ENCODE measurements at places on chromosomes 3 and 15.

- DNase-seq, result no peak
Observed at GRCh38 chr3:46090161-46090591, 62.9 kb upstream of the XCR1 start.

GRCh38 chr3:51955893-51956770, 951 bp downstream of the GPR62 start:
- no peak for DNase-seq

DNA sequence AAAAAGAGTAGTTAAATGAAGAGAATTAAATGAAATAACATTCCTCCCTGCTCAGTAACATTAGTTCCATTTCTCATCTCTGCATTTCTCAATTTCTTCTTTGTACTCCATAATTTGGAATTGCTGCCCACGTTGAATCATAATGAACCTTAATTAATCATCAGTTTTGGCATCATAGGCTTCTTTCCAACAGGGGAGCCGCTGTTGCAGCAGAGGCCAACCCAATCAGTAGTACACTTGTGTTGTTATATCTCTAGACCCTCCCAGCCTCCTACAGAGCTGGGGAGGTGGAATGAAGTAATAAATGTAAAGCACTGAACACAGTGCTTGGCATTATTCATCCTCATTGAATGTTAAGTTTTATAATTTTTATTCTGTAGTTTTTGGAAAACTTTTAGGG, 240.7 kb downstream of the CHST2 start:
- no peak for DNase-seq

DNA sequence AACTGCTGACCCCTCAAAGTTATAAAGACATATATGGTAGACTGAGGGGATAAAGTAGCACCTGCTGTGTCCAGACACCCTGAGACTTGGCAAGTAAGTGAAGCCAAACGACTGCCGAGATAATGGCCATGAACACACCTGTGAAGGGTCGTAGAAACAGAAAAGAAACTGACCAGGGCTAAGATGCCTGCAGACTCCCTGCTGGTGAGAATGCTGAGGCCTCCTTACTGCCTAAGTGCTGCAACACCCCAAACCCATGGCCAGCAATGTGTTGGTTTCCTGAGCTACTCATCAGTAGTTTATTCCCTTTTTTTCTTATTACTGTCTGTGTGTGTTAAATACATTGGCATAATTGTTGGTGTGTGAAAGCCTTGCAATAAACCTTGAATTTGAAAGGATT, 233.8 kb downstream of the ZNF385D start:
- DNase-seq, result no peak

- no peak for DNase-seq
Observed at GRCh38 chr3:185977679-185978040, 39.8 kb upstream of the TRA2B start.

DNA sequence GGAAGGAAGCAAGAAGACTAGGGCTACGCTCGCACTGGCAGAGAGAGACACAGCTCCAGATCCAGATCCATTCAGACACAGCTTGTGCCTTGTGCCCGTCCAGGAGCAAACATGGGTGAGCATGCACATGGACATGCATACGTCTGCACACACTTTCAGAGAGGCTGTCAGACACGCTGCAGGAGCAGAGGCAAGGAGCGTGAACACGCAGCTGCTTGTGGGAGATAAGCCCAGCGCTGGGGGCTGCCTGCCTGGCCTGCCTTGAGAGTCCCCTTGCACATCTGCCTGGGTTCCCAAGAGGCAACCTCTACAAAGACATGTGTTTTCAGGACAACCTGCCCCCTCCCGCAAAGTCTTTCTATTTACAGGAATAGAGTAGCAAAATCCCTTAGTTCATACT, 13.6 kb upstream of the BAHD1 start:
- no peak for DNase-seq

DNA sequence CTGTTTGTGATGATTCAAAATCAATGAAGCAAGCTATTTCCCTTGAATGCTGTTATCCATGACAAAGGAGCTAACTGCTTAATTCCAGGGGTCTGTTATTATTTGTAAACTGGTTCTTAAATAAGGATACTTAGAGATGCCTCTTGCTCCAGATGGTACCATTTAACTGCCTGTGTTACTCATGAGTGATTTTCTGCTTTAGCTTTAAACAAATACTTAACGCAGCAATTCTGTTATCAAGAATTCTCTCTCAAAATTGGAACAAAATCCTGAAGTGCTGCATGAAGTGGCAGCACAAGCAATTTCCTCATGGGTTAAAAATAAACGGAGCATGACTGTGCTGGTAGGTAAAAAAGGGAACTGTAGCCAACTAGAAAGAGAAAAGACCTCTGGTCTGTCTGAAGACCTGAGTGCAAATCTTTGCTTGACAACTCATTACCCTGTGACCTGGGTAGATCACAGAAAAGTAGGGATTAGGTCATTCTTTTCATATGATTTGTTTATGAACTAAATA, 62.5 kb upstream of the GBE1 start:
- DNase-seq, result no peak

GRCh38 chr3:180789774-180790173, 110.5 kb upstream of the CCDC39 start:
- no peak for DNase-seq

DNA sequence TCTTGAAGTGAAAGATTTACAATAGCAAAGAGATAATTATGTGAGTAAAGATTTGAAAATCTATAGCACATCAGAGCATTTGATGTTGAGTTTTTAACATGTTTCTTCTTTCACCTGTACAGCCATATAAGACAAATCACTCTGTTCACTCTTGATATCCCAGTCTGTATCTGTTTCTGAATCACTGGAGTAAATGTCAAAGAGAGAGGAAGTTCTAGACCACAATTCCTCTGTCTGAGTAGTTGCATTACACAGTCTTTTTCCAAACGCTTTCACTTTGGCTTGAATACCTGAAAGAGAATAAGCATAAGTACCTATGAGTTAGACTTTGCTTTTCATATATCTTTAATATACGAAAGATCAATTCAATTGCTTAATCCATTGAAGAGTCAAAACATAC, 9.9 kb downstream of the THAP10 start:
- no peak for DNase-seq

DNA sequence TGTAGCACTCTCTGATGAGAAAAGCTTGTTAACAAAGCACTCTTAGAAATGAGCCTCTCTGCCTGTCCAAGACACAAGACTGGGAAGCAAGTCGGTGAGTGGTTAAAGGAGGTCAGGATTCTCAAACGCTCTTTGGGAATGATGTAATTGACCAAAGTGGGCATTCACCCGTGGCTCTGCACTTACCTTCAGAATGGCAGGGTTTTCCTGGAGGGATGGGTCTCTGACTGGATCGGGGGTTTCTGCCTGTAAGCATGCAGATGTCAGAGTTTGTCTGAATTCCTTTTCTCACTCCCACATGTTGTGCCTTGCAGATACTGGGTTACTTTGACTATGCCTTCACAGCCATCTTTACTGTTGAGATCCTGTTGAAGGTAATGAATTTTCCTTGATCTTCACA, 106.3 kb downstream of the CHDH start:
- no peak for DNase-seq

- DNase-seq, result no peak
Observed at GRCh38 chr3:16478516-16478915, 35.0 kb downstream of the RFTN1 start.

GRCh38 chr15:69320977-69321554, 22.4 kb downstream of the PAQR5 start:
- no peak for DNase-seq

DNA sequence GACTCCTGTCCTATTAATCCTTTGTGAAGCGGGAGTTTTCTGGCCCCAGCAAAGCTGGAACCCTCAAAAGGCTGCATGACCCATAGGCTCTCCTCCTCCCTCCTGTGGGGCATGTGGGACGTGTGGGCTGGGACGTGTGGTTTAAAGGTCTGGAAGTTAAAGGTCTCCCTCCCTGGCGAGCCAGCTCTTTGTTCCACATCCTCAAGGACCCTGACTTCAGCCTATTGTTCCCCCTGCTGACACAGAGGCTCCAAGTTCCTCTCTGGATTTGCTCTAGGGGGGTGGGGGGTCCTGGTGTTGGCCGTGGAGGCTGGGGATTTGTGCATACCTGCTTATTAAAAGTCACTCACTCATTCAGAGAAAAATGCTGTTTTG, 44.2 kb downstream of the SMAD6 start:
- DNase-seq, result no peak

- no peak for DNase-seq
Observed at GRCh38 chr3:99419116-99419515, 219.3 kb upstream of the COL8A1 start.

- DNase-seq, result no peak
Observed at GRCh38 chr3:12629560-12629959, 34.4 kb downstream of the RAF1 start.

GRCh38 chr3:105429034-105429762, 62.5 kb downstream of the ALCAM start:
- no peak for DNase-seq

GRCh38 chr3:64226730-64227129, 1.5 kb upstream of the PRICKLE2 start:
- DNase-seq, result no peak

DNA sequence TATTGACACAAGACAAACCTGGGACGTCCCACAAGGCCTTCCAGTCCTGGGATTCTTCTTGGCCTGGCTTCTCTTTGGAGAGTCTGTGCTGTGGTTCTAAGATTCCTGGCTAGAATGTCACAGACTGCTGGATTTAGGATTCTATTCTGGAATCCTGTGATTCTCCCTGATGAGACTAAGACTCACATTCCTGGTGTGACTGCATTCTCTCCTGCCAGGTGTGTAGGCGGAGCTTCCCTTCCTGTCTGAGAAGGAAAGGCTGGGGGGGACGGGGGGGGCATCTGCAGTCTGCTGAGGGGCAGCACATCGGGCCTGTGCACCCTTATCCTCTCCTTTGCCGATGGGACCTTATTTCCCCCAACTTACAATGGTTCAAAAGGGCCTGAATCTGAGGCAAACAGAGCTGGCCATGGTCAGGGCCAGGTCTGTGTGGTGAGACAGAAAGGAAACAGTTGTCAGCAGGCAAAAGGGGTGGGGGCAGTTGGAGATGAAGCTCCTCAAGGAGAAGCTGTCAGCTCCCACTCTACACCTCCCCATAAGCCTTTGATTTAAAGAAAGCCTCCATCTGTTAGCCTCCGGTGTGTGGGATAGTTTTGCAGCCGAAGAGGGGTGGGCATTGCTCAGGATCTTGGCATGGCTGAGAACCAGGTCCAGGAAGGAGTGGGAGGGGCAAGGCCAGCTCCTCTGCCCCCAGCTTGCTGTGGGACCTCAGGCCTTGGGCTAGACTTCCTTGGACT, 30.9 kb downstream of the VIPR1 start:
- DNase-seq, result no peak

GRCh38 chr3:28980631-28981030, 300.2 kb upstream of the RBMS3 start:
- DNase-seq, result no peak

GRCh38 chr3:195897081-195897852, 11.1 kb downstream of the TNK2 start:
- no peak for DNase-seq

DNA sequence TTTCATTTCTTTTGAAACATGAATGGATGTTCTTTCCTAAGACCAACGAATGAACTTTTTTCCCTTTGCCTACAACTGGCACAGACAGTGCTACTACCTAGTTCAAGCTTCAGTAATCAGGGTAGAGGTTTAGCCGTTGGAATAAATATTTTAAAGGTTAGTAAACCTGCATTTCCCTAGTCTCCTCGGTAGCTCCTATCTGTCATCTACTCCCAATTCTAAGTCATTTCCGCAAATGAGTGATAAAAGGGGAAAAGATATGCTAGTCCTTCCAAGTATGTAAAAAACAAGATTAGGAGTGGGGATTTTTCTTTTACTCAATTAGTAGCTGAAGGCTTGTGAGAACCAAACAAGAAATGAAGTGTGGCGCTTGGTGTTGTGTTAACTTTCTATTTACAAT, 15.2 kb downstream of the SLTM start:
- no peak for DNase-seq

Measured in GM12892 (cell line).